ENCODE measurements at places on chromosomes 6 and 20.

GRCh38 chr6:29496961-29497360 lies 9.2 kb upstream of the MAS1L start:
- DNase-seq = no peak

- DNase-seq = no peak
Observed at GRCh38 chr6:6703699-6704098, 115.2 kb downstream of the LY86 start.

GRCh38 chr6:163730246-163731210 lies 316.0 kb downstream of the QKI start:
- no peak for DNase-seq

- no peak for DNase-seq
Observed at GRCh38 chr20:61750093-61750492, 315.6 kb downstream of the TAF4 start.

DNA sequence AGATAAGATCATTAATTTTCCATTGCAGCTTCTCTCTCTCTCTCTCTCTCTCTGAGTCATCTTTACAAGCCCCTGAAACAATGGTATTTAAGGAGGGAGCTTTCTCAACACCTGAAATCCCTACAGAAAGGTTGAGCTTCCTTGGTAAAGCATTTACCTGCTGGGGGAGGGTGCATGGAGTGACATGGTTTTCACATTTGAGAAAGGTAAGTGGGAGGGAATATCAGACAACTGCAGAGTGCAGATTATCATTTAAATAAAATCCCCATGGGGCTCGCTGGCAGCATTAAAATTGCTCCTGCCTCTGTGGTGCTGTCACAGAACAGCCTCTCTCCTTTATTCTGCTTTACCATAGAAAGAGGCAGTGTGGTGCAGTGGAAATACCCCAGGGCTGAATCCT lies 10.3 kb upstream of the PDYN start:
- DNase-seq = no peak

DNA sequence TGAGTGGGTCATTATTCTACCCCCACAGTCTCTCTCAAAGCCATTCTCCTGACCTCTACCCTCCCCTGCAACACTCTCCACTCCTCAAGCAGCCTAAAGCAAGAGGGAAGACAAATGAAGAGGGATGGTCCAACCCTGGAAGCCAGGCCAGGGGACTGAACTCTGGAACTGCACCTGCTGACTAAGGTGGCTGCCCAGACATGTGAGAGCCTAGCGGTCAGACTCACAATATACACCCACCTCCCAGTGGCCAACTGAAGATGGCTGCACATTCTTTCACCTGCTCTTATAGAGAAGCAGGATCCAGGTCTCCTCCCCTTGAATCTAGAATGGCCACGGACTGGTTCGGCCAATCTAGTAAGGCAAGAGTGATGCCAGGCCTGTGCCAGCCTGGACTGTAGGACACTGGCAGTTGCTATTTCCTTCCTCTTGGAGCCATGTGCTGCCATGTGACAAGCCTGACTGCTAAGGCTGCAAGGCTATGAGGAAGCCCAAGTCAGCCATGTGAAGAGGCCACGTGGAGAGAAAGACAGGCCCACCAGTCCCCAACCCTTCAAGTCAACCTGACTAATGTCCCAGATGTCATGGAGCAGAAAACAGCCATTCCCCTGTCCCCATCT lies 31.8 kb downstream of the ACSS1 start:
- no peak for DNase-seq

GRCh38 chr6:124961777-124962638 lies at the start of gene RNF217:
TSS of gene RNF217 (plus strand) at chr6:124962437. CDS start at chr6:124962545, 108 bp downstream.
- no peak for DNase-seq

DNA sequence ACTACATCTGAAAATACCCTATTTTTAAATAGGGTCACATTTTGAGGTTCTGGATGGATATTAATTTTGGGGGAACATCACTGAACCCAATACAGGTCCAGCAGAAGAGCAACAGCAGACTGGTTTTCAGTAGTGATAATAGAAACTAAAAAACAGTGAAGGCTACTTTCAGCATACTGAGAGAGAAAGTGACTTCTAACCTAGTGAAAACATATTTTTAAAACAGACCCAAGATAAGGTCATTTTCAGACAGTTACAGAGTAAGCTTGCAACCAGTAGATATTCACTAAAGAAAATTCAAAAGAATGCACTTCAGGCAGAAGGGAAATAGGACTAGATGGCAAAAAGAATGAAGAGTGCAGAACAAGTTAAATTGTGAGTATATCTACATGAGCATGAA lies 42.0 kb upstream of the TMEM244 start:
- DNase-seq = no peak

DNA sequence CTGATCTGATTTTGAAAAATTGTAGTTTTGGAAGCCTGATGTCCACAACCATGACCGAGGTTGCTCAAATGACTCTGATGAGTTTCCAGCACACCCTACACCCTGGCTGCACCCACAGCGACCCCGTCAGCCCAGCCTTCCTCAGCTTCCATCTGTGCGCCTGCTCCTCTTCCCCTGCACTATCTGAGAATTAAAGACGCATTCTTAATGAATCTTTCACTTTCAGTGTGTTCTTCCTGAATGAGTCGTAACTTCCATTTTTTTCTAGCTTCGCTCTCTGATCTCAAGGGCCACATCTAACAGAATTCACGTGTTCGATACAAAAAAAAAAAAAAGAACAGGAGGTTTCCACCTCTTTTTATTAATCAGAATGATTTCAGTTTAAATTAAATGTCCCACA lies 21.3 kb upstream of the RREB1 start:
- DNase-seq = no peak

DNA sequence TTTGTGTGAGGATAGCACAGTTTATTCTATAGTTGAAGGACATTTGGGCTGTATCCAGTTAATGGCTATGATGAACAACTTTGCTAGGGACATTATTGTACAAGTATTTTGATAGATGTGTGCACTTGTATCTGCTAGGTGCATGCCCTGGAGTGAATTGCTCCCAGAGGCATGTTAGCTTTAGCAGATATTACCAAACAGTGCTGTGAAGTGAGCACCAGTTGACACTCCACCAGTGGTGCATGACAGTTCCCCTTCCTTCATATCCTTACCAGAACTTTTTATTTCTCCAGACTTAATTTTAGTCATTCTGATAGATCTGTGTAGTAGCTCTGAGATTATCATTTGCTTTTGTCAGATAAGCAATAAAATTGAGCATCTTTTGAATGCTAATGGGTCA lies 48.9 kb upstream of the ENPP5 start:
- DNase-seq = no peak

DNA sequence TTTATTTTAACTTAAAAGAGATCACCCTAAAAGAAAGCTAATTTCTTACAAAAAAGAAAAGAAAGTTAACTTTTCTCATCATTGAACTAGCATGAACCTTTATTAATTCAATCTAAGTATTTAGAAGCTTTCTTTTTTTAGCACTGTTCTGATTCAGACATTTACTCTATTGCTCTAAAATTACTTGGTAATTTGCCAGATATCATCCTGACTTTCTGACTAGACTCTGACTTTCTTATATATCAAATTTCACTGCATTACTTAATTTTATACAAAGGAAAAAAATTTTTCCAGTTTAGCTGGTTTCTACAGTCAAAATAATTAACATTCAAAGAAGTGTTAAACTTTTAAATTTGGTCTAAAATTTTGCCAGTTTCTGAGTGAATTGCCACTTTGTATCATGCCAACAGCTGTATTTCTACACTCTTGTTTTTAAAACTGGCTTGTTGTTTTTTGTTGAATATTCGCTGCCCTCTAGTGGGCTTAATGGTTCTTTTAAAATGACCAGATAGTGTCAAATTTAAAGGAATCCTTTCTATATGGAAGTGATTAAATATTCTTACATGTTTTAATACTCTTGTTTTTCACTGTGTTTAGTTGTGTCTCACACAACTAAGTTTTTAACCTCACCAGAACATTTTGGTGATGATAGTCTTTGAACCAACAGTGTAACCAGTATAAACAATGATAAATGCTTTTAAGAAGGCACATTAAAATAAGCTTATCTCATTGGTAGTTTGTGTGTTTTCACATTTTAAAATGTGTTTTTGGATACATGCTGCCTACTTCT lies 102.0 kb downstream of the POPDC3 start:
- DNase-seq = no peak

GRCh38 chr20:7090811-7091210 lies 323.3 kb downstream of the BMP2 start:
- peak; percentile 1 for DNase-seq

DNA sequence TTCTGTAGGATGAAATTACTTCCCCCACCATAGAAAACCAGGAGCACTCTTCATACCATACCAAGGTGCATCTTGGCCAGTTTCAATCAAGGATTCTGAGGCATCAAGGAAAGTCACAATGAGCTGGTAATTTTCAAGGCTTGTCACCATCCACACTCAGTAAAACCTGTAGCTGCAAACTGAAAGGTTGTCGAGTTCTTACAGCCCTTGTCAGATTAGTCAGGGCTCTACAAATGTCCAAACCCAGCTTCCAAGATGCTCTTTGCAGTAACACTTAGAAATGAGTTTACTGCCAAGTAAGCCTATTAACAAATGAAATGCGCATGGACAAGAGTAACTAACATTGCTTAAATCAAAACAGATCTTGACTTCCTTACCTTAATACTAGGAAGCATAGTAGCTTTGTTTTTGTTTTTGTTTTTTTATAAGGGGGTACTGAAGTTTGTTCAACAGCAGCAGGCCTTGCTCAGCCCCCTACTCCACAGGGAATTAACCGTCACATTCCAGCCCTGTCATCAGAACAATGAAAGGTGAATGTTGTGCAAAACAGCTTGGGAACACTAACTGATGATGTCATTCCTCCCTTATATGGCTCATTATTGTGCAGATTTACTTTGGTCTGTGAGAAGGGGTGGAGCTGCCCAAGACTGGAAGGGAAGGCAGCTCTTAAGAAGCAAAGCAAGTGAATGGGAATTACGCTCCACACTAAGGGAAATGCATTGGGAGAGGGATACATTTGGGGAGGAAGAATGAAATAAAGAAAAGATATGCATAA lies 49.9 kb upstream of the TMEM30A start:
- no peak for DNase-seq

DNA sequence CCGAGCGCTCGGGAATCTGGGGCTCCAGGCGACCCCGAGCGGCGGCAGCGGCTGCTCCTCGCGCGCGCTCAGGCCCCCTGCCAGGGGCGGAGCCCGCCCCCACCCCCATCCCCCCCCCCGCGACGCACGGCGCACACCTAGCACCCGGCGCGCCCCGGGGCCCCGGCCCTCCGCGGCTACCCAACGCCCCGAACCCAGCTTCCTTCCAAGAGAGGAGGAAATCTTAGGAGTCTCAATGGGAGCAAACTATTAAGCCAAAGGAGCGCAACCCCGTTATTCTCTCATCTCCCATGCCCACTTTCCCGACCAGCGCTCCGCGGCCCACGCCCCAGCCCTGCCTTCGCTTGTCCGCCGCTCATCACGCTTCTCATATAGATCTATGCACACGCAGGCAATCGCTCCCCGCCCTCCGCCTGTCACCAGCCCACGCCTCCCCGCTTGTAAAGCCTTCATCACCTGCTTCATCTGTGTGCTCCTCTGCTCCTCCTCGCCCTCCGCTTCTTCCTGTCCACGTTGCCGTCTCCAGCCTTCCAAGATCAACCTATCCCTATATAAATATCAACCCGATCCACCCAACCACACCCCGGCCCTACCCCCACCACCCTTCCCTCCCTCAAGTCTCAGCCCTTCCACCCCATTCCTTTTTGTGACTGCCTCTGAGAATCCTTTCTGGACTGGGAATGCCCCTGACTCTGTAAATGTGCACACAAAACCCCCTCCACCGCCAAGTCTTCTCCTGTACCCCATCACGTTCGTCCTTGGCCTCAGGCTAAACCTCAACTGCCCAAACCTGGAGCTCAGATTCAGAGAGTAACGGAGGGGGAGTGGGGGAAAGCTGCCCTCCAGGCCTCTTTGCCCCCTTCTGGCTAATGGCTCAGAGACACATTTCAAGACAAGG lies at the start of gene DLK2:
DLK2 (minus strand) TSS at position 18 of the 898 bp plus-strand sequence. CDS start 723 bp downstream, outside the sequence.
- DNase-seq = no peak

- no peak for DNase-seq
Observed at GRCh38 chr6:41894366-41895299, 542 bp downstream of the USP49 start.

DNA sequence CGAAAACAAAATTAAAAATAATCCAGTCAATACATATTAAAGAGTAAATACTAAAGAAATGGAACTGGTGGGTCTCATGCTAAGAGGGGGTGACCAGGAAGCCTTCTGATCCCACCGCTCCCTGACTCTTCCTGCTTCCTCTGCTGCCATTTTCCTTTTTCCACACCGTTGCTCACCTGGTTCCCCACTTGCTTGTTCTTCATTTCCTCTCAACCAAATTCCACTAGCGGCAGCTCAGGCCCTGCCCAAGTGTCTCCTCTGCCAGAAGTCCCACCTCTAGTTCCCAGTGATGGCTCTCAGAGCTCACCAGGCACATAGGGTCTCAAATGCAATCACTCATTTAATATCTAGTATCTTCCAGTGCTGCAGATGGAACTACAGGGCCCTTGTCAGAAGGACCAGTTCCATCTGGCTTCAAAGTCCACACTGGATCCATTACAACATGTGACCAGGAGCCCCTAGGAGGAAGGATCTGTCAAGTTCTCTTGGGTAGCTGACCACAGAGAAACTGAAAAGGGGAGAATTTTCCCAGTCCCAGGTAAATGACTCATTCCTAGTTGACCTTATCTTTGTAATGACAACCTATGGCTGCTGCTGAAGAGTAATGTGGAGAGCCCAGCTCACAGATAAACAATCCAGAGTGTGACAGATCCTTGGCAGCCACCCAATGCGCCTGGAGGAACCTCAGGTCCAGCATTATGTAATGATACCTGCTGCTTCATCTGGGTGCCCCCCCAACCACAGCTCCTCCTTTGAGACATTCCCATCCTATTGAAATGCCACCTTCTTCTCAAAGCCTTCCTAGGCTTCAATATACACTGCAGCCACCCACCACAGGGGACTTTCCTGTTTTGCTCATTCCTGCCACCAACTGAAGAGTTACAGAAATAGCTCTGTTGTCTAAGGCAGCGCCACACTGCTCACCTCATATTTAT lies 38.2 kb downstream of the ELMO2 start:
- DNase-seq = no peak

GRCh38 chr6:151023342-151023741 lies 157.8 kb downstream of the MTHFD1L start:
- DNase-seq = no peak

- no peak for DNase-seq
Observed at GRCh38 chr6:96015518-96016333, at the start of gene FUT9. TSS of gene FUT9 (plus strand) at chr6:96015974. CDS start at chr6:96203156, 187,182 bp downstream.

GRCh38 chr20:23782366-23782983 lies 31.7 kb upstream of the CST1 start:
- DNase-seq = no peak

Measured in epithelial cell of proximal tubule (primary cell).